ENCODE measurements at places on chromosomes 7 and 10.
A peak's percentile ranks its signal among the peaks of the same experiment; 100 is the strongest.

DNA sequence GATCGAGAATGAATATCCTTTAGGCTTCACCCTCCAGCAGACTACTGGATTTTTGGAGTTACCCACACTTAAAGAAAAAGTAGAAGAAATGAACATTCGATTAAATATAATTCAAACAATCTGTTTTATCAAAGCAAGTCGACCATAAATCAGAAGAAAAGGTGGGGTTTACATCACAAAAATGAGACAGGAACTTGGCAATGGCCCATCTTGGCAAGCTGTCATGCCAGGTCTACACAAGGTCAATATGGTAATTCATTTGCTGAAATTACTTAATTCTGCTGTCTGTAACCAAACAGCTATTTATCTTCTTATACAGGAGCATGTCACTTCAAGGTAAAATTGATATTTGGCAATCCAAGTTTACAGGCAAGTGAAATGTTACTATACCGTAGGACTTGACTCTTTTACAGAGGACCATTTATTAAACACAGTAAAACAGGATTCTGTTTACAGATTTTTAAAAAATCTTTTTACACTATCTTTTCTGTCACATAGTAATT lies 640.6 kb upstream of the NRP1 start:
- no peak for DNase-seq

DNA sequence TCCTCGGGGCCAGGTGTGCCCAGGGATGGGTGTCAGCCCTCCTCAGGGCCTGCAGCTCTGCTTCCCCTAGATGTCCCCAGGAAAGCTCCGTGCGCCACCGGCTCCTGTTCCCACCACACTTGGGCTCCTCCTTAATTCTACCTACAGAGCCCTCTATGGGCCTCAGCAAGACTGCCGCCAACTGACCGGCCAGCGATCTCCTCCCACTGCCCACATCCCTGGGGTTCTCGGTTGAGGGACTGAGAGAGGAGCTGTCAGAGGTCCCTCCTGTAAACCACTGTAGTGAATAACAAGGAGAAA lies 5.3 kb upstream of the LDB3 start:
- no peak for DNase-seq

GRCh38 chr10:93872375-93873158 lies 21.2 kb upstream of the SLC35G1 start:
- no peak for DNase-seq

DNA sequence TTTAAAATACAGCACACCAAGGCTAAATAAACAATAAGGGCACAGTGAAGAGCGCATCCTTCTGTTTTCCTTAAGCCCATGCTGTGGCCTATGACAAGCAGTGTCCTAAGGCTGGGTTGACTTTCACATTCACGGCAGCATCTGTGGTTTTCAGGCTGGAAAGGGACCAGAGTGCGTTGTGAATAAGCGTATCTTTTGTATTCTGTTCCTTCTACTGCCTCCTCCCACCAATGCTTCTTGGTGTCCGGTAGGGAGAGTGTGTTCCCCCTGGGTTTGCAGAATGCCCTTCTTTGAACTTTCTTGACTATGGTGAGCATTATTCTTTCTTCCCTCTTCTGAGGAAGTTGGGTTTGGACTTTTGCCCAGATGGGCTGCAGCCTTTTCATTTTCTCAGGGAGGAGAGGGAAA lies 73.6 kb downstream of the ABCA13 start:
- DNase-seq, result no peak

GRCh38 chr7:66967029-66967428 lies 28.4 kb downstream of the SBDS start:
- no peak for DNase-seq

DNA sequence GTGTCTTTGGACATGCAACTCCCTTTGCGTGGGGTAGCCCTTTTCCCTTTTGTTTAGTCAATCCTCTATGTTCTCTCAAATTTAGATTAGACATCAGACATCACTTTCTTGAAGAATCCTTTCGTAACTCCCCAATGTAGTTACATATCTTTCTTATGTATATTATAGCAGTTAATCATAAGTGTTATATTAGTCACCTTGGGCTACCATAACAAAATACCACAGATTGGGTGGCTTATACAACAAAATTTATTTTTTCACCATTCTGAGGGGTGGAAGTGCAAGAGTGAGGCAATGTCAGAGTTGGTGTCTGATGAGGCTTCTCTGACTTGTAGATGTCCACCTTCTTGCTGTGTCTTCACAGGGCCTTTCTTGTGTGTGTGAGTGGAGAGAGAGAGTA lies 105.7 kb downstream of the PHTF2 start:
- no peak for DNase-seq

GRCh38 chr7:111535142-111535870 lies 27.0 kb downstream of the IMMP2L start:
- DNase-seq, result no peak

DNA sequence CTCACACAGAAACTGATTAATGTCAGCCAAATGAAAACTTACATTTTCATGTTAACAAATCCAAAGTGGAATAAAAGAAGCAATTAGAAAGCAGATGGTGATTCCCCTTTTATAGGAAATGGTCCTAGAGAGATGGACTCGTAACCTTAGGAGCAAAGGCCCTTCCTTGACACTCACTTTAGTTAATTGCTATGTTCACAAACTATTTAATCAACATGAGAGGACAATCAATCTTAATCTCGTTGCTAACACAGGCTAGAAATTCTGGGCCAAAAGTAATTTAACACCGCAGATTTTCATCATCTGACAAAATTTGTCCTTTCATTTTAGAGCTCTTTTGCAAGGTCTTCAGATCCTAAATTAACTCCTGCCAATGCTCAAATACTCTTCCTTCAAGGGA lies 64.0 kb upstream of the DNAJB12 start:
- DNase-seq, result no peak

DNA sequence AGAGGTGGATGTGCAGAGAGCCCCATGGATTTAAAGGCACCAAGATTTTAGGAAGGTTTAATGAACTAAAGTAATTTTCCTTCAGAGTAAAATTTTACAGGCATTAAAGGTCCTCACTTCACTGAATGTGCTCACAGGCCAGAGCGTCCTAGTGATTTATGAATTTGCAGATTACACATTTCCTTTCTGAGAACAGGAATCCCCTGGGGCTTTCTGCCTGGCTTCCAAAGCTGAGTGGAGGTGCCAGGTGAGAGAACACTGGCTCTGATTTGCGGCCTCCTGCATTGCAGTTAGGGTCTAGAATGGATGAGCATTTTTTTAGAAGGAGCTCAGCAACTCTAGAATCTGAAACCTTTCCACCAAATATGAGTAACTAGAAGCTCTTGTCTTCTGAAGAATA lies 194.3 kb downstream of the SORCS3 start:
- DNase-seq, result no peak

DNA sequence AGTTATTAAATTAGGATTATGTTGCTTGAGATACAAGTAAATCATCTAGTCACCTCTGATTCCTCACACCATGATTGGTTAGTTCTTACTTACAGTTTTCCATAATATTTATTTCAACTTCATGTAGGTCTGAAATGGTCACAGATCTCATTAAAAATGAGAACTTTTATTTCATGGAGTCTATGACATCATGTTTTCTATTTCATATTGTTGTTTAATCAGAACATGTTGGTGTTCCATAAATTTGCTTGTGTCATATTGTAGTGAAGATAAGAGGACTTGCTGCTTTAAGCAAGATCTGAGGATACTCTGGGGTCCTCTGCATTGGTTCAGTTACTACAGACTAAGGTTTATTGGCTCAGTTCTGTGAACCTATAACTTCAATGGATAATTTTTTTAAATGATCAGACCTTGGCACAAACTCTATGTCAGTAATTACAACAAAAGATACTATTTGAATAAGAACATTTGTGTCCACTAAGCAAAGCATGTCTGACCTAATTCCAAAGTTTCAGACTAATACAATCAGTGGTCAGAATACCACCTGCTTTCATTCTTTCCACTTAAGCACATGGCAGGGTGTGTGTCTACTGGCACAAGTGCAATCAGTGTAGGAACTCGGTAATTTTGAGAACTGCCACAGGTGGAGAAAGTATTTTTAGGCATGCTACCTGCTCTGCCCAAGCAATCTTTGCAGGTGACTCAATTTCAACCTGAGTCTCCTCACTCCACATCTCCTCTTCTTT lies 68.5 kb downstream of the CCDC71L start:
- DNase-seq, result no peak

GRCh38 chr10:123988694-123989093 lies 97.1 kb upstream of the CPXM2 start:
- no peak for DNase-seq

DNA sequence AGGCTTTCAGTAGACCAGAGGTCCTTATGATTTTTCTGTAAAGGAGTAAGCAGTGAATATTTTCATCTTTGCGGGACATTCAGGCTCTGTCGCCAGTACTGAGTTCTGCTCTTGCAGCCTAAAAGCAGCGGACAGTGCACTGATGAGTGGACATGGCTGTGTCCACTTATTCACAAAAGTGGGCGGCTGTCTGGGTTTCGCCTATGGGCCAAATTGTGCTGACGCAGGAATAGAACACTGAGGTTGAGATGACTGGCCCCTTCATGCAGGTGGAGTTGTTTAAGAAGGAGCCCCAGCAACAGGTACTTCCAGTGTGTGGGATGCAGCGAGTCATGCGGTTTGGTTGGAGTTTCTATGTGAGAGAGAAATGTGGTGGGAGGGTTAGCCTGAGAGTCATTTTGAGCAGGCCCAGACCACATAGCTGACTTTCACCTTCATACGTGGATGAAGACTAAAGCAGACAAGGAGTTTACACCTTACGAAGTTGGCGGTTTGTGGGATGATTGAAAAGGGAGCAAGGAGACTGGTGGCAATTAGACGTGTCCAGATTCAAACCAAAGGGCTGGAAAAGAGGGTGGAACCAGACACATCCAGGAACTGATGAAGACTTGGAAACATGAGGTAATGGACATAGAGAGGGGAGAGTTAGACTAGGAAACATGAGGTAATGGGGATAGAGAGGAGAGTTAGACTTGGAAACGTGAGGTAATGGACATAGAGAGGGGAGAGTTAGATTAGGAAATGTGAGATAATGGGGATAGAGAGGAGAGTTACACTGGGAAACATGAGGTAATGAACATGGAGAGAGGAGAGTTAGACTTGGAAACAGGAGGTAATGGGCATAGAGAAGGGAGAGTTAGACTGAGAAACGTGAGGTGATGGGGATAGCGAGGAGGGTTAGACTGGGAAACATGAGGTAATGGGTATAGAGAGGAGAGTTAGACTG lies 38.2 kb downstream of the WDR37 start:
- no peak for DNase-seq

DNA sequence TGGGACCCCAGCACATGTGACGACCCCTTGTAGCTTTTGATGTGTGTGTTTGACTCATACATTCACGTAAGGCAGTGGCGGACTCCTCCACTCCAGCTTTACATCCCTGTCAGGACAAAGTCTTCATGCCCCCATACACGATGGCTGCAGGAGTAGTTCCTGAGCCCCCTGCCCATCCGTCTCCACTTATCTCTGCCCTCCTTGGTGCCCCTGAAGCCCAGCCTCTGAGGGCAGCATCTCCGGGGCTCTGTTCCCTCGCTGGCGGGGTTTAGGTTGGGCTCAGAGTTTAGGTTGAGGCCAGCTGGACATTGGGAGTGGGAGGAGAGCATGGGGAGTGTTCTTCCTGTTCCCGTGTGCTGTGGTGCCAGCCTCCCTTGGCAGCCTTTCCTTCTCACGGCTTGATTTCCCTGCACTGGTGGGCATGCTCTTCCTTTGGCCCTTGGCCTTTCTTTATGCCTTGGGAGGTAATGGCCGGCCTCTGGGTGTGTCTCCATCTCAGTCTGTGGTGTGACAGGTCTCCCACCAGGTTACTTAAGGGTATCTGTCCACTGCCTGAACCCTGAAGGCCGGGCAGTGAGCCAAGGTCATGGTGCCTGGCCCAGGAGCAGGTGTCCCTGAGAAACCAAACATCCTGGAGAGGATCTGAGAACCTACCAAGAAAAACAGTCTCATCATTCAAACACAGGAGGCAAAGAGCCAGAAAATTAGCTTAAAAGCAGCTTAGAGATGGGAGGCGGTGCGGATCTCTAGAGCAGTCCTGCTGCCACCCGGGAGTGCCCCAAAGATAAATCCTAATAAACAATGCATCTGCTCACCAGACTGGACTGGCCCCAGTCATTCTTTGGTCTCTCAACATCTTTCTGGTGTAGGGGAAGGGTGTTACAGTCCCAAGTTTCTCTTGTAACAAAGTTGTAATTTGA lies 85.5 kb downstream of the GLRX3 start:
- no peak for DNase-seq

GRCh38 chr10:930625-931325 lies 730 bp downstream of the LARP4B start:
- peak; percentile 20 for DNase-seq

GRCh38 chr7:13017881-13018280 lies 330.4 kb downstream of the ARL4A start:
- no peak for DNase-seq

- no peak for DNase-seq
These were observed 6.9 kb upstream of the PSMG3 start for GRCh38 chr7:1576521-1577253.

DNA sequence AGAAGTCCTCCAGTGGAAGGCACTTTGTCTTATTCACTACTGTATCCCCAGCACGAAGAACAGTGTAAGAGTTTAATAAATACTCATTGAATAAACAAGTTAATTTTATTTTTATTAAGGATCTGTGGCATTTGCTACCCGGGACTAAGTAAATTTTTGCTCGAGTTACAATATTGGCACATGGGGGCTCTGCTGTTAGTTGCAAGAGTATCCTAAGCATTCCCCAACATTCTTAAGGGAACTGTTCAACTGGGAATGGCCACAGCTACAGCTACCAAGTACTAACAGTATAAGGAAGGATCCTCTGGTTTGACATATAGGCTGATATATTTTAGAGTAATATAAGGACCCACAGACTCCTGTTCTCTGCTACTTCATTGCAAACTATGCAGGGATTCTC lies 8.7 kb upstream of the LRRTM3 start:
- no peak for DNase-seq

DNA sequence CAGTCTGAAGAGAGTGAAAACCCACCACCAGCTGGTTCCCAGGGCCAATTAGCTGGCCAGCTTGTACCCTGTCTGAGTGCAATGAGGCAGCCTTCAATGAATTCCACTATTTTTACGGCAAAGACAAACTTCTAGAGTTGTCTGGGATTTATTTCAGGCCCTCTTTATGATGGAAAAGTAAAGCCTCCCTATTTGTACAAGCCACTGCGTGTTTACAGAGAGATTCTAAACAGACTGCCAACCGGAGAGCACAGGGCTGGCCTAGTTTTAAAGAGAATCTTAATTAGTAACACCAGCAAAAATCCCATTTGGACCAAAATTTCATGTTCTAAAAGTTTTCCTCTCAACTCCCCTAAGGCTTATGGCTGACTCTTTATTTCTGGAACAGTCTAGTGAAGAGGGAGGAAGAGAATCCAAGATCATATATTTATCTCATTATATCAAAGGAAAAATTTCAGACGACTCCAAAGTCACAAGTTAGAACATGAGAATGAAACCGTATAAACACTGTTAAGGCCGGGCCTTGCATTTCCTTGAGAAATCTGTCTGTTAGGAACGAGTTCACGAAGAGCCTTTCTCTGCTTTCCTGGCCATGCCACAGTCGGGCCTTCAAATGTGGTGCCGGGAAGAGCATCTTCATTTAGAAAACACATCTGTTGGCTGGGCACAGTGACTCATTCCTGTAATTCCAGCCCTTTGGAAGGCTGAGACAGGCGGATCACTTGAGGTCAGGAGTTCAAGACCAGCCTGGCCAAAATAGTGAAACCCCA lies 724.6 kb upstream of the NRP1 start:
- DNase-seq, result no peak

Measured in activated CD4-positive, alpha-beta T cell treated with anti-CD3 and anti-CD28 coated beads, Interleukin-2, amount 50 U/mL, for 1 hour (primary cell).